ENCODE measurements at places on chromosomes 6 and 20.

DNA sequence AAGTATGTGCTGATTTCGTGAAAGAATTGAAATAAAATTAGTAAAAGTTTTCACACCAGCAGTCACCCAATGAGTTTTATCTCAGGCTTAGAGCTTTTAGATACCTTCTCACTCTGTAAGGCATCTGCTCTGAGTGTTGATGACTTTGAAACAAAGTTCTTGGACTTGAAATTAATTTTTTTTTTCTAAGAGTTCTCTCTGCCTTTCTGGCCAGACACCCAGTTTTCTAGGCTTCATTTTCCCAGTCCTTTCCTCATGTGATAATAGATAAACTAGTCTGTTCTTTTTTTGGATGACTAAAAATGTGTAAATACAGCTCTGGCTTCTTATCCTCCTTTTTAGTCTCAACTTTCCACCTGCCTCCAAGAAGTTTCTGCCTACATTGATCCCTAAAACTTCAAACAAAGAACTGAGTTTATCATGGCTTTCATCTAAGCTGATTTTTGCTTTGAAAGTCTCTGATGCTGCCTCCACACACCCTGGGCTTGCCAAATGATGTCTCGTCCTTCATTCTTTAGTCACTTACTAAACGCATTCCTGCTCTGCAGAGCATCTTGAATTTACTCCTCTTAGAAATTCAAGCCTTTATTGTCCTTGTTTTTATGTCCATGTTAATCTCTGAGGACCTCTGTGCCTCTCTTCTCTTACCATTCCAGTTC, 32.7 kb downstream of the SLX4IP start:
- peak; percentile 20 for DNase-seq

DNA sequence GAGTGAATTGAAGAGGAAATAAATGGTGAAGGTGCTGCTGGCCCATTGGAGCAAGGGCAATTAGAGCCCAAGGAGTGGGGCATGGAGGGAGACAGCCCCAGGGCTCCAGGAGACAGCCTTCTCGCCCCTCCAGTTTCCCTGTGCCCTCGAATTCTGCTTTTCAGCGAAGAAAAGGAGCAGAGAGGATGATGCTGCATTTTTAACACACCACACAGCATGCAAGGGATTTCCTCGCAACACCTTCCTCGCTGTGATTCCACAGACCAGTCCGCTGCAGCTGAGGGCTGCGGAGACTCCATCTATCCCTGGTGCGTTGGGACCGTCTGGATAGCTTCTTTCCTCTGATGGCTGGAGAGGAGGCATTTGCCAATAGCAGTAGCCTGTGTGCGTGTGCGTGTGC, 41.7 kb downstream of the PTCHD4 start:
- DNase-seq = no peak

DNA sequence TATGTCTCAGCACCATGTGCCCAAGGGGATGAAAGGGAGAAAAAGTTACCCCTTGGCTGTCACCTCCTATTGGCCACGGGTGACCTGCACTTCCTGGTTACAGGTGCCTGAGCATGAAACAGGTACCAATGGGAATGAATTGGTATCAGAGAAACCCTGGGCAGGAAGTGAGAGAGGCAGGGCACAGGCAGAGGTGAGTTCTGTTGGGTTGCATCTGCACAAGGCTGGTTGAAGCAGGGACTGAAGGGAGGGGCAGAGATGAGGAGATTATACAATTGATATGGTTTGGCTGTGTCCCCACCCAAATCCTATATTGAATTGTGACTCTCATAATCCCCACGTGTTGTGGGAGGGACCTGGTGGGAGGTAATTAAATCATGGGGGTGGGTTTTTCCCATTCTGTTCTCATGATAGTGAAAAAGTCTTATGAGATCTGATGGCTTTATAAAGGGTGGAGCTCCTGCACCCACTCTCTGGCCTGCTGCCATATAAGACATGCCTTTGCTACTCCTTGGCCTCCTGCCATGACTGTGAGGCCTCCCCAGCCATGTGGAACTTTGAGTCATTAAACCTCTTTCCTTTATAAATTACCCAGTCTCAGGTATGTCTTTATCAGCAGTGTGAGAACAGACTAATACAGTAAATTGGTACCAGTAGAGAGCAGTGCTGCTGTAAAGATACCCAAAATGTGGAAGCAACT, 291.8 kb downstream of the LRFN2 start:
- peak; percentile 68 for DNase-seq

DNA sequence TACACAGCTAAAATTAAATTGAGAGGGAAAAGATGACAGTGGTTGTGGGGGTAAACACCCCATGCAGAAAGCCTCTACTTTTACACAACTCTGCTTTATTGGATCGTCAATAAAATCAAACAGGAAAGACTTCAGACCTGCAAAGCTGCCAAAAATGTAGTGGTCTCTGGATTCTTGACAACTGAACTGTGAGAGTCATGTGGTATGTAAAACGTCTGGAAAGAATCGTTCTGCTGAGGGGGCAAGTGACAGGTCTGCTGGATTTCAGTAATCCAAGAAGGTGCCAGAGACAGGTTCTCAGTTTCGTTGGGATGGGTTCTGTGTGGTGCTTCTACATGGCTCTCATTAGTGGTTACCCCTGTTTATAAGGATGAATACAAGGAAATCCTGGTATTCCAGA, 63.3 kb downstream of the TSPYL4 start:
- DNase-seq = peak; percentile 76

DNA sequence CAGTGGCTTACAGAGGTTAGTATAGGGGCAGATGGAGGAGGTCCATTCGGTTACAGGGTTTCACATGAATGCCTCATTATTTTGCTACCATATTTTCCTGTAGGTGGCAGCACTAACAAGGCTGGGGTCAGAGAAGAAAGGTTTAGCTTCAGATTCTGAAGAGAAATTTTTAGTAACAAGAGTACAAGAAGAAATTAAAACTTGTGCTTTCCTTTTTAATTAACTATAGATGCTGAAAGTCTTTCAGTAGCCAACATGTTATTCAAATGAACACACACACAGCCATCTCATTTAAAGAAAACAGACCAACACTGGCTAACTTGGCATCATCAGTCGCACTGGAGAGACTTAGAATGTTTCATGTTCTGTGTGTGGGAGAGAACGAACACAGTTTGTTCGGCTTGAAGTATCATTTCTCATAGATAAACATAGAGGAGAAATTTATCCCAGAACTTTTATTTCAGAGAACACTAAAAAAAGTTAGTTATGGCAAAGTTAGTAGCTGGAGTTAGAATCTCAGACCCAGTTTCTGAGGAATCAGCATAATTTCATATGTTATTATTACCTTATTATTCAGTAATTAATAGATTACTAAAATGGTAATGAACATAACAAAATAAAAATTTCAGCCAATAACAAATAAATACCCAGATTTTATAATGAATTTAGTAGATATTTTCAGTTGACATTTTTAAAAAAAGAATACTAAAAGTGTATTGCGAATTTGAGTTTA, 314.0 kb upstream of the RSPO3 start:
- peak; percentile 59 for DNase-seq

- no peak for DNase-seq
Observed at GRCh38 chr6:117263353-117263927, 1.9 kb upstream of the VGLL2 start.

DNA sequence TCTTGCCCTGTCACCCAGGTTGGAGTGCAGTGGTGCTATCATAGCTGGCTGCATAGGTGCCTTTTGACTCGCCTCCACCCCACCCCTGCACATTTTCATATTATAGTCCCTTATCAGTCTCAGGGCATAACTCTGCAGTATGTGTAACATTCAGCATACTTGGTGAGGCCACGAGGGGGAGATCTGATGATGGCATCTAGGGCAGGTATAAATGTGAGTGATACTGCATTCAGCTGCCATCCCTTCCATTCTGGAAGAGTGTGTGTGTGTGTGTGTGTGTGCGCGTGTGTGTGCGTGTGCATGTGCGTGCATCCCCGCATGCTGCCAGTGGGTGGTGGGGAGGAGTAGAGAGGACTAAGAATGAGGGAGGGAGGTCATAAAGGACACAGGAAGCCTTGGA, 81.4 kb downstream of the JARID2 start:
- peak; percentile 26 for DNase-seq

DNA sequence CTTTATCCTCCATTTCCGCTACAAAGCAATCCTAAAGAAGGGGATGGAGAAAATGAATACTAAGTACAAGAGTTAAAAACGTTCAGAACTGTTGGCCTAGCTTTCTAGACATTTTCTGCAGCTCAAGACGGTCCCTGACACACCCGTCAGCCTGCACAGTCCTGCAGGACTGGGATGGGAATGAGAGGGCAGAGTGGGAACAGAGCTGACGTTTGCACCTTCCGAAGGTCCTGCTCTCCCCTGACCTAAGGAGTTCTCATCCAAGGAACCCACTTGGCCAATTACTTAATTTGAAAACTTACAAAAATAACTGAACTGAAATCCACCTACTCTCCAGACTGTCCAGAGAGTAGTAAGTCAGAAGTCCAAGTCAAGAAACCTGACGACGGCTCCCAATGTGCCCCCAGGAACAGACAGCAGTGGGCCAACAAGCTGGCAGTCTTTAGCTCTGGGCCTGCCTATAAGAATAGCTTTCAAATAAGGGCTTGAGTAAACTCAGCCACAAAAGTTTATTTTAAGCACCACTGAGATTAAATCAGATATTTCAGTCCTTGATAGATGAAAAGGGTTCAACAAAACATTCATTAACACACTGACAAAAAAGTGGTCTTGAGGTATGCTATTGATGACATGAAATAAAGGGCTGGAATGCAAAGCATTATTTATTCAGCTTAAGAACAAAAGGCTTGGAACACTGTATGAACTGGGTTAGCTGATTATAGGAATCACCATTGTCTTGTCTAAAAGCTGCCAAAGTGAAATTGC, 76.8 kb downstream of the CNKSR3 start:
- DNase-seq = no peak

DNA sequence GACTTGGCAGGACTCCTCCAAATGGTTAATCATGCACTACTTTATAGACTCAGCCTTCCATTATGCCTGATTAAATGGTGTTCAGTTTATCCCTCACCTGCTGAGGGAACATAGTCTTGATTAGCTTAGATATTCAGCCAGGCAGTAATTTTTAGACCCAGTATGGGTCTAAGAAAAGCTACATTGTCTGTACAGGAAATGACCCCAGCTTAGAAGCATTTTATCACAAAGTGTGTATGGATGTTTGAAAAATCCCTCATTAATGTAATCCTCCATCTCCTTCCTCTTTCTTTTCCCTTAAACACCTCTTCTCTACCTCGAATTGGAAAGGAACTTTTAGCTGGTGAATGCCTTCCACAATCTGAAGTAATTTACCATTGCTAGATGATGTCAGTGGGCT, 252.2 kb upstream of the BMP2 start:
- DNase-seq = no peak

DNA sequence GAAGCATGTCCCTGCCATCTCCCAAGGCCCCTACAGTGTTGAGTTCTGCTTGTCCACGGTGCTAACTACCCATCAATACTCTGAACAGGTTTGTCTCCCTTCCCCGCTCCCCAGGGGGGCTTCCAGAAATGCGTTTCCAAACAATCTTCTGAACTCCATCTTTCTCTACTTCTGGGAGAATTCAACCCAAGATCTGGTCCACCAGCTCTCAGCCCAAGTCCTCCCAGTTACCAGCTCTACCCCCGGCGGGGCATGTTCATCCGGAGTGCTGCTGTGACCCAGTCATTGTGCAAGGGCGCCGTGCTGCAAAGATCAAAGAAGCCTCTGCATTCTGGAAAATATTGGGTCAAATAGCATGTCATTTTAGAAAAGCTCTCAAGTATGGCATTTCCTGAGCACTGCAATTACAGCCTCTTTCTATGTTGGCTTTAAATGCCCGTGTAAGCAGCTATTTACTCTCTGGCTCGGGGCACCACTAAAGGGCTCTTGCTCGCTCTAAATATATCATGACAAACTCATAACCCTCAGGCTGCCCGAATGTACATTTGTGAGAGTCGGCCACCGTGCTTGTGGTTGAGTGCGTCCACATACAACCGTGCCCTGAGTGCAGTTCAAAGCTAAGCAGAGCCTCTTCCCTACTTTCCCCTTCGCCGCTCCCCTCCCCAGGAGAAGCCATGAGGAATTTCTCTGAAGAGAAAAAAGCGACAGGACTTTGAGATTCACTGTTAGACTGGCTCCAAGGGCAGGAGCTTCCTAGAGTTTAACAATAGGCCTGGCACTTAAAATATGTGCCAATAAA, 71.6 kb downstream of the BANF2 start:
- no peak for DNase-seq

- DNase-seq = peak; percentile 84
Observed at GRCh38 chr20:51661609-51662178, 106.5 kb downstream of the ATP9A start.

DNA sequence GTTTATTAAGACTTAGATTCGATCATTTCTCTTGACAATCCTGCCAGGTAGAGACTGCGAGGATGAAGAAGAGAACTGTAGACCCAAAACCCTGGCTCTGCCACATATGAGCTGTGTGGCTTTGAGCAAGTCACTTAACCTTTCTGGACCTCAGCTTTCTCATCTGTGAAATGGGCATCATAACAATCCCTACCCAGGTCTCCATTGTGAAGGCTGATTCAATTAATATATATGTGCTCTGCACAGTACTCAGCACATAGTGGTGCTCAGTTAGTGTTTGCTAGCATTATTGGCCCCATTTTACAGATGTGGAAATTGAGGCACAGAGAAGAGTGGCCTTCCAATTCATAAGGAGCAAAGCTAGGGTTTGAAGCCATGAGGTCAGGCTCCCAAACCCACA, 7.9 kb downstream of the XKR7 start:
- no peak for DNase-seq

- peak; percentile 26 for DNase-seq
Observed at GRCh38 chr6:170295510-170296422, 4.9 kb upstream of the DLL1 start.

DNA sequence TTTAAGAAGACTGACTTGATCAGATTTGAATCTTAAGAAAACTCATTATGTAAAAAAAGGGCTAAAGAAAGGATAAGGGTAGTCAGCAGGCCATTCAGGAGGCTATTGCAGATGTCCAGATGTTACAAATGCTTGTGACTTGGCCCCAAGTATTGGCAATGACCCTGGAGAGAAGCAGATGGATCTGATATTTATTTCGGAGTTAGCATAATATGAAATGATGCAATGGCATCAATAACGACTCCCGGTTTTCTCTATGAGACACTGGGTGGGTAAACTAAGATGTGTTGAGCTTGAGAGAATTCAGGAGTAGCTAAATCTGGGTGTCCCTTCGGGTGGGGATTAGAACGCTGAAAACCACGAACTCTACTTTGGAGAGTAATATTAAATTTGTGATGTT, 149.7 kb downstream of the LAMA2 start:
- no peak for DNase-seq

- no peak for DNase-seq
Observed at GRCh38 chr6:111921103-111921502, 47.9 kb upstream of the FYN start.

GRCh38 chr6:162271922-162272321, 455.6 kb downstream of the PRKN start:
- DNase-seq = no peak

- DNase-seq = peak; percentile 99
Observed at GRCh38 chr20:62501801-62502495, 26.2 kb upstream of the GATA5 start.

GRCh38 chr6:161220346-161220745, 53.5 kb downstream of the AGPAT4 start:
- no peak for DNase-seq
